AG04450 (cell line): ENCODE measurements at places on chromosomes 7 and 10.

DNA sequence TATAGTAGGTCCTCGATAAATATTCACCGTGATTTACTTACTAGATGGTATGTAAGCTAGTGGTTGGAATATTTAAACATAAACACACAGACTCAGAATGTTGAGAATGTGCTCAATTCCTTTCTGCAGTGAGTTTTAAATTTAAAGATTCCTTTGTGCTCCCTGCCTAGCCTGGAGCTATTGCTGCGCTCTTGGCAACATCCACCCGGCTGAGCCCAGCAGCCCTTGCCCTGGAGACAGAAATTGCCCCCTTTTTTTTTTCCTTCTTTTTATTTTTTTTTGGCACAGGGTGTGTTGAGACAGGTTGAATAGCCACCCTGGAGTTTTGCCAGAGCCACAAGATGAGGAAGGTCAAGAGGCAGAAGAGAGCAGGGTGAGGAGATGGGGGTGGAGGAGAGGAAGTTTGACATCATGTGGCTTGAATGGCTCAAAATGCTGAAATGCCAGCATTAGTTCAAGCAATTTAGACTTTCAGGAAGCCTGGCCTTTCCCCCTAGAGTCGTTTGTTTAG lies 180.8 kb downstream of the PRKCQ start:
- peak; percentile 56 for DNase-seq

GRCh38 chr7:68348401-68348800 lies 1249.9 kb upstream of the AUTS2 start:
- DNase-seq, result no peak

- no peak for DNase-seq
Observed at GRCh38 chr10:99593312-99593711, 26.9 kb downstream of the SLC25A28 start.

DNA sequence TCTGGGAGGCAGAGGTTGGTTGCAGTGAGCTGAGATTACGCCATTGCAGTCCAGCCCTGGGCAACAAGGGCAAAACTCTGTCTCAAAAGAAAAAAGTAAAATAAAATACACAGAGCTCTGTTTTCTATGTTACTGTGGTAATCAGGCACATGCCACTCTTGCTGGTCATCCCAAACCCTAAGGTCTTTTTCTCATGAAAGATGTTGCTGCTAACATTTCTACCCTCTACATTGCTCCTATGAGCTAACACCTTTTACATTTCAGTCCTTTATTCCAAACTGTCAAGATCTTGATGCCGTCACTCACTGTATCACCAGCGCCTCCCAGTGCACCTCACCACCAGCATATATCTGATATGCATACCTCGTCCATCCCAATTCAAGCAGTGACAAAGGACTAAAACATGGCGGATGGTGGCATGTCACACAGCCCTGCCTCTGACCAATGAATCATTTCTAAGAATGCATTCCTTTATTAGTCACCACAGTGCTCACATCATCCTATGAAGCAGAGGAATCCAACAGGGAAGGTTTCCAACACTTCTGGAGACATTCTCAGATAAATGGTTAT lies 4.3 kb downstream of the DAGLB start:
- DNase-seq, result peak; percentile 65

- no peak for DNase-seq
Observed at GRCh38 chr7:75925717-75926435, 10.9 kb downstream of the POR start.

DNA sequence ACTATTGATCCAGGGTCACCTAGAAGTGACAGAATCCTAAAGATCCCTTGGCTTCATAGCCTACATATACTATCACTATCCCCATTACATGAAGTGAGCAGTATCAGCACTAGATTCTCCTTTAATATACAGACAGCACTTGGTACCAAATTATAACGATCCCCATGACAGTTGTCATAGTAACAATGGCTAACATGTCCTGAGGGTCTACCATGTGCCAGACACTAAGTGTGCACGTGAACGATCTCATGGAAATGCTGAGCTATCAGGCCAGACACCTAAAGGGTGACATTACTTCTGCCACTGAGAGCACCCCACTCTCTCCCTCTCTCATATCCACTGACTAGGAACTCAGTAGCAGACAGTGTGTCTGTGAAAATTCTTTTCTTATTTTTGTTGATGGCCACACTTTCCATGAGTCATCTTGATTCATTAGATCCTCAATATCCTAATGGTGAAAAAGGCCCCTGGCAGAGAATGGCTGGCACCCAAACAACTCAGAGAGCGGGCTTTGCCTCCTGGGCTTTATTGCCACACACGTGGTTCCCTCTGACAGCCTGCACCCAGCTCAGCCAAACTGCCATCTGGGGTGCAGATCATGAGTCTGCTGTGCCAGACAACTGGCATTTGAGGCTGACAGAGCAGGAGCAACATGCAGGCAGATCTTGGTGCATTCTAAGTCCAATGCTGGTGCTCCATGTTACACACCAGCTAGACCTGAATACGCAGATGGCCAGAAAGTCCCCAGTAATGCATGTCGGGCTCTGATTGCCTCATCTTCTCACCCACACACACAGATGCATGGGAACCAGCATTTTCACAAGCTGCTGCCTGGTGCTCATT lies 176.3 kb downstream of the DGKI start:
- no peak for DNase-seq

DNA sequence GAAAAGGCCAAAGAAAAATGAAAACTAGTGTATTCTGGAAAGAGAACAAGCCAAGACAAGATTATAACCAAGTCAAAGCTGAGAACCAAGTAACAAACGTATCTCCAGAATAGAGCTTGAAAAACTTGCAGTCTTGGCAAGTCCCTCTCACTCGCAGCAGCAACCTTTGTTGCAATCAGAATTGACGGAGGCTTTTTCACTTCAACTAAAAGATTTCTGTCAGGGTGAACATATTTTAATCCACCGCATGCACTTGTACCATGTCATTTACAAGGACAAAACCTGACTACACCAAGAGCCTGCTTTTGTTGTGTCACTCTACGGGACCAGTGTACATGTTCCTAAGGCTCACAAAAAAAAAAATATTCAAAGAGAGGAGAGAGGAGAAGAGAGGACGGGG lies 122.0 kb downstream of the CHCHD3 start:
- no peak for DNase-seq

GRCh38 chr10:116747325-116747724 lies 5.0 kb upstream of the HSPA12A start:
- DNase-seq, result no peak

DNA sequence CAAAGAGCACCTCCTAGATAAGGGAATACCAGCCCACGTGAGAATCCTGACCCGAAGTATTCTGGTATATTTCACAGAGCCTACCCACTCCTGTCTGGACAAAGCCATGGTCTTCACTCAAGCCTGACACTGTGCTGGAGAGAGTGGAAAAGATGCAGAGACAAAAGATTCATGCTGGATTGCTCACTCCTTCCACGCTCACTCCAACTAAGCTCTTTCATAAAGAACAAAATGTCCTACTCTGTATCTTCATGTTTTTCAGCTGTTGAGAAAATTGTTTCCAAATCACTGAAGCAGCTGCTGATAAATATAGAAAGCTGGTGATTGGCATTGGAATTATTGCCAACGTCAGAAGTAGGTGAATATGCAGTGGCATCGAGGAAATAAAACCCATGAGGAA lies 106.0 kb downstream of the ABLIM1 start:
- DNase-seq, result no peak

DNA sequence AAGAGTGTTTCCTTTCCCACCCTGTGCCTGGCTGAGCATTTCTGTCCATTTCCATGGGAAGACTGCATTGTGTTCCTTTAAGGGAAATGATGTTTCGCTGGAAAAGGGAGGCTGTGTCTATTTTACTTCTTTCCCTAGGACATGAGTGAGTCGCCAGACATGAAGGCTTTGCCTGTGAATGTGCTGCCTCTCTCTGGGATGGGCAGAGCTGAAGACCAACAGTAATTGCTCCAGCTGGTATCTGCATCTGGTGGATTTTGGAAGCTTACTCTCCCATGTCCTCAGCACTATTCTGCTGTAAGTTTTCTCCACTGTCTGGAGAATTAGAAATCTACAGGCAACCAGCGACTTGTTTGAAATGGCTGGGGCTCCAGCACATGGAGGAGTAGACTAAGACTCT lies 264.6 kb upstream of the BMPER start:
- no peak for DNase-seq

GRCh38 chr7:117322741-117323304 lies at the start of gene WNT2:
Gene WNT2, minus strand, starts transcription at chr7:117323058. Its CDS starts 69 bp downstream, at chr7:117322989.
- DNase-seq, result no peak

- no peak for DNase-seq
Observed at GRCh38 chr10:6916601-6917000, 336.5 kb upstream of the PRKCQ start.

- DNase-seq, result peak; percentile 61
Observed at GRCh38 chr7:107167483-107168232, 1.1 kb upstream of the HBP1 start.

DNA sequence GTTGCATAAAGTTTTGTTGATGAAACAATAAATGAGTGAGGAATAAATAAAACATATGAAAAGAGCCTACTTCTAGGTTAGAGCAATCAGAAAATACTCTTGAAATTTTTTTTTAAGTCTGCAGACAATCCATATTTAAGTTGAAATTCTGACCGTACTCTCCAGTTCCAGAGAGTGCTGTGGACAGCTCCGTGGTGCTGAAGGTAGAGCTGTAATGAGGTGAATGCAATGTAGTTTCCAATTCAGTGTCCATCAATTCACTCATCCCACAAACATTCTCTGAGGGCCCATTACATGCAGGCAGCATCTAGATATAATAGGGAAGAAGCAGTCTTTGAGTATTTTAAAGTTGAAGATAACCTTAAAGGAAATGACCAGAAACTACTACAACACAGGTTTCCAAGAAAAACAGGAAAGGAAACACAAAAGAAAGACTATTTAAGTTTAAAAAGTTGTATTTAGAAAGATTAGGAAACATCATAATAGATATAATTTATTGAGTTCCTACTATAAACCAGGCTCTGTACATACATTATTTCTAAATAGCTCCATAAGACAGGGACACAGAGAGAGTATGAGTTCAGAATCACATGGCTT lies 44.0 kb upstream of the CRTAC1 start:
- no peak for DNase-seq

DNA sequence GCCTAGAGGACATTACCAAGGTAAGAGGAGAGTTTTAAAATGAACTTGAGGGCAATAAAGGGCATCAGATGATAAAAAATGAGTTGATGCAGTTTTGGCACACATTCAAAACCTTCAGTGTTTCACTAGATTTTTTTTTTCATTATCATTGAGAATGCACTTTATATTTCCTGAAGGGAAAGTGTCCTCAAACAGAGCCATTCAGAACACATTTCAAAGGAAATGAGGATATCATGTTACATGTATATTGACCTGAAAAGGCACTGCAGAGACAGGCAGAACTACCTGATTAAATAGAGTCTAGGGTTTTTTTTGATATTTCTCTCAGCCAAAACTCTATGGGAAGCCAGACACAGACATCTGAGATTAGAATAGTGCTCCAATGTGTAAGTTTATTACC lies 454.0 kb downstream of the NEBL start:
- no peak for DNase-seq

- DNase-seq, result no peak
Observed at GRCh38 chr10:86344714-86345161, 21.9 kb downstream of the GRID1 start.

GRCh38 chr10:60664859-60665258 lies 113.4 kb upstream of the CDK1 start:
- DNase-seq, result no peak

- DNase-seq, result no peak
Observed at GRCh38 chr10:132341017-132341416, 9.0 kb downstream of the LRRC27 start.

GRCh38 chr10:70474780-70475179 lies 3.8 kb upstream of the PALD1 start:
- no peak for DNase-seq

- no peak for DNase-seq
Observed at GRCh38 chr7:17301471-17302456, 3.3 kb downstream of the AHR start.

- no peak for DNase-seq
Observed at GRCh38 chr10:17061418-17061817, 68.2 kb downstream of the CUBN start.

DNA sequence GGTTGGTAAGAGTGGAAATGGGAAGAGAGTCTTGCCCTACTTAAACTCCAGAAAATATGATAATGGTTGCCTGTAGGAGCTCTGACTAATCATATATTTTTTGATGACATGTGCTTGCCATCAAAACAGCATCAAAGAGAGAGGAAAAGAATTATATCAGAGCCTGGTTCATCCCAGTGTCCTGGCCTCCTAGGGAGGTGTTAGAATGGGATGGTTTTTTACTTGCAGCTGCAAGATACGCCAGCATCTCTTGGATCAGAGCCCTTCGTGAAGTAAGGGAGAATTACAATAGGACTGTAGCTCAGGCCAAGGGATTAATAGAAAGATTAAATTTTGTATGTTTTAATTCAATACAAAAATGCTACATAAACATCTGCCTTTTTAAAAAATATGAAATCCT lies 177.6 kb upstream of the HDAC9 start:
- DNase-seq, result no peak

DNA sequence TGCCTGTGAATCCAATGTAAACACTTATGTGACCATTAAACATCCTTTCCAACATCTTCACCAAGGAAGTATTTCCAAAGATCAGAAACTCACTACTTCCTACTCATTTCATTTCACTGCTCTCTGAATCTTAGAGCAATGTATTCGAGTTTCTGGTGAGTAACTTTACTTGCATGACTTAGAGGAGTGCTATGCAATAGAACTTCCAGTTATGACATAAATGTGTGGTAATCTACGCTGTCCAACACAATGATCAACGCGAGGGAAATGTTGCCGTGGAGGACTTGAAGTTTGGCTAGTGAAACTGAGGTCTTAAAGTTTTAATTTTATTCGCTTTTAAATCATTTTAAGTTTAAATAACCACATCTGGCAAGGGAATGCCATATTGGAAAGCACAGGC lies 1326.3 kb downstream of the XPNPEP1 start:
- no peak for DNase-seq

GRCh38 chr7:38367301-38367890 lies 94.0 kb upstream of the TARP start:
- no peak for DNase-seq

DNA sequence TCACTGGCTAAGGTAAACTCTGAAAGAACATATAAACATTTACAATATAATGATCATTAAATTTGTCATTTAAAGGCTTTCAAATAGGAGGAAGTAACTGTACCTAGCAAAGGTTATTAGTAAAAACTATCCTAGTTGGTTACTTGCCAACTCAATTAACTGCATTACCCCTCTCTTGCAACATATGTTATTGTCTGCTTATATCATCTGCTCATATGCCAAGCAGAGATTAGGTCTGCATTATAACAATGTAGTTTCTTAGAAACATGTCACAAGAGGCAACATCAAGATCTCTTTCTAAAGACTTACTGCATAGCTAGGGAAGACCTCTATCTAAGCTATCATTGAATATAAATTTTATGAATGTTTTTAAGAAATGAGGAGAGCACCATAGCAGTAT lies 132.5 kb downstream of the RELN start:
- DNase-seq, result no peak

DNA sequence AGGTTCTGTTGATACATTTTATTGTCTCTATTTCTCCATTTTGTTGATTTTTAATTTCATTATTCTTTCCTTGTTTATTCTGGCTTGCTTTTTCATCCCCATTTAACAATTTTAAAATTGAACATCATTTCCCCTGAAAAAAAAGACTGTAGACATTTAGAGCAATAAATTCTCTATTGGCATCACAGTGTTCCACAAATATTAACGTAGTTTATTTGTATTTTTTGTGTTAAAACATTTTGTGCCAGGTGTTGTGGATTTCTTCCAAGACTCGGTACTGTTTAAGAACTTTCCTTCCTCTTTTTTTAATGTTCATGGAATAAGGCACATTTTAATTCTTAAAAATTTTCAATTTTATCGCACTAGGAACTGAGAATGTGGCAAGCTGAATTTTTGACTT lies 156.1 kb upstream of the NPY start:
- DNase-seq, result no peak

GRCh38 chr7:29197916-29198315 lies 3.3 kb downstream of the CHN2 start:
- DNase-seq, result no peak
